ENCODE measurements at places on chromosomes 7 and 10.

GRCh38 chr7:148211740-148212151 is 378.8 kb upstream of the C7orf33 start:
- peak; percentile 28 for DNase-seq

DNA sequence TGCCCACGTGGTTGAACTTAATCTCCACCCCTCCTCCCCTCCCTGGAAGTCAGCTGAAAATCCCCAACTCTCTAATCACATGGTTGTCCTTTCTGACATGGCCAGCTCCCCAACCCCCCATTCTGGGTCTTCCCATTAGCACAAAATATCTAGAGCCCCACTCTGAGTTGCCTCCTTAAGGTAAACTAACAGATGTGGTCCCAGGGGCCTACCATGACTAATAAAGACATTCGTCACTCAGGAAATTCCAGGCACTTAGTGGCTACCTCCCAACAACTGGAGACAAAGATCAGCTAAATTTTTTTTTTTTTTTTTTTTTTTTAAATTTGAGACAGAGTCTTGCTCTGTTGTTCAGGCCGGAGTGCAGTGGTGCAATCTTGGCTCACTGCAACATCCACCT is 21.1 kb downstream of the CCDC126 start:
- no peak for DNase-seq

- peak; percentile 22 for DNase-seq
Observed at GRCh38 chr10:62373995-62374861, at the start of gene ZNF365. ZNF365 (plus strand) TSS chr10:62374369; CDS start chr10:62376194, 1,825 bp downstream.

GRCh38 chr7:14899030-14899429 is 3.5 kb downstream of the DGKB start:
- DNase-seq = no peak

DNA sequence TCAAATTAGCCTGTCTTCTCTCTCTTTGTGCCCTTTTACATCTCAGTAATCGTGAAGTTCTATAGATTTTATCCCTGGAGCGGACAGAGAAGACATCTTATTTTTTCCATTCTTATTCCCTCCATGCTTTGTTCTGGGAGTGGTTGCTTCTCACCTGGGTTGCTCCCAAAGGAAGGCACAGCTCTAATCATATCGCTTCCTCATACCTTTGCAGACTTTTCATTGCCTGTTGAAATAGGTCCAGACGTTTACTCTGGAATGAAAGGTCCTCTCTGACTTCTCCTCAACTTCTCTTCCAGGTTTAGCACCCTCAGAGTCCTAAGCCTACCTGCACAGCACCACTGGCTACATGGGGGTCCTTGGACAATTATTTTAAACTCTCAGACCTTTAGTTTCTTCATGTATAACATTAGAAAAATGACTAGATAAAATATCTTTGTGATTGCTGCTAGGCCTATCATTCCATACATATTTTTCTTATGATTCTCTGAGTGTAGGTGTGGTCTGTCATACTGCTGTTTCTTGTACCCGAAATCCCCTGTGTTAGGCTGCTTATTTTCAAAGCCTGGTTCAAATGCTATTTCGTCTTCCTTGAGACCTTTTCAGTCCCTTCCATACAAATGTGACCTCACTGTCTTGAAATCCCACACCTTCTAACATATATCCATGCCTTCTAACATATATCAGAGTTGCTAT is 418.1 kb downstream of the GFRA1 start:
- DNase-seq = peak; percentile 23

DNA sequence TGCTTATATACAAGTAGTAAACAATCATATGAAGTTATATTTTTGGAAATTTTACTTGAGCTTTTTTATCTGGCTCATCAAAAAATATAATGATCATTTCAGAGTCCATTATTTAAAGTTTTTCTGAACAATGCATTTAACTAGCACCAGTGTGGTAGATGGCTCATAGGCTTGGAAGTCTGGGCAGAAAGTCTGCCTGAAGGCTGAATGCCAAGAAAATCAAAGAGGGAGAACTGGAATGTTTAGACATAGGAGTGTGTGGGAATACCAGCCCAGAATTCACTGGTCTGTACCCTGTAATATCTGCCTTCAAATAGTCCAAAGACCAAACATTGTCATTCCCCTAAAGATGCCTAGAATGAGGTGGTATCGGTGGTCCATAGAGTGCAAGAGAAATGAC is 40.3 kb upstream of the ANK3 start:
- DNase-seq = peak; percentile 85

DNA sequence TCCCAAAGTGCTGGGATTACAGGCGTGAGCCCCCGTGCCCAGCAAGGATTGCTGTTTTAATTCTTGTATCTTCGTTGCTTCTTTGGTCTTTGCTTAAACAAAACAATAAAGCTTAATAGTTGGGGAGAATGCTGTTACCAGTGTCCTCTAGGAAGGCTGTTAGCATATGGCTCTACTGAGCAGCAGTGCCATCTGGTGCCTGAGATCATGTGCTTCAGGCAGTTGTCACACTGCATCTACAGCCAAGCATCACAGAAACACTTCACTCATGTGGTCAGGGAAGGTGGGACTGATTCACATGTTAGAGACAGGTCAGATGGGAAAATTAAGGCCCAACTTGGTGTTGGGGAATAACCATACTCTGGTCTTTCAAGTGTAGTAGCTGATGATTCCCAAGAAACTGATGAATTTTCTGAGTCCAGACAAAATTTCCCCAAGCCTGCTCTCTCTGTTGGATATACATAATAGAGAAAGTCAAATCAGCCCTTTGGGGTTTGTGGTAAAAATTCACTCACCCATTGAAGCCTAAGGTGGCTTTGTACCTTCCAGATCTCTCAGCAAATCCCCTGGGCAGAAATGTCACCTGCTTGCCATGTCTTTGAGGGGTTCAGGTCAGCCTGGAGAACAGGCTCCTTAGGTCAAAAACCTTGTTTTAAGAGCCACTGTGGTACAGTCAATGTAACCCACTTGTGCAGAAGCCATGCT is 28.4 kb downstream of the UBE2D4 start:
- peak; percentile 60 for DNase-seq

GRCh38 chr7:39618868-39619267 is 4.5 kb upstream of the RALA start:
- no peak for DNase-seq

DNA sequence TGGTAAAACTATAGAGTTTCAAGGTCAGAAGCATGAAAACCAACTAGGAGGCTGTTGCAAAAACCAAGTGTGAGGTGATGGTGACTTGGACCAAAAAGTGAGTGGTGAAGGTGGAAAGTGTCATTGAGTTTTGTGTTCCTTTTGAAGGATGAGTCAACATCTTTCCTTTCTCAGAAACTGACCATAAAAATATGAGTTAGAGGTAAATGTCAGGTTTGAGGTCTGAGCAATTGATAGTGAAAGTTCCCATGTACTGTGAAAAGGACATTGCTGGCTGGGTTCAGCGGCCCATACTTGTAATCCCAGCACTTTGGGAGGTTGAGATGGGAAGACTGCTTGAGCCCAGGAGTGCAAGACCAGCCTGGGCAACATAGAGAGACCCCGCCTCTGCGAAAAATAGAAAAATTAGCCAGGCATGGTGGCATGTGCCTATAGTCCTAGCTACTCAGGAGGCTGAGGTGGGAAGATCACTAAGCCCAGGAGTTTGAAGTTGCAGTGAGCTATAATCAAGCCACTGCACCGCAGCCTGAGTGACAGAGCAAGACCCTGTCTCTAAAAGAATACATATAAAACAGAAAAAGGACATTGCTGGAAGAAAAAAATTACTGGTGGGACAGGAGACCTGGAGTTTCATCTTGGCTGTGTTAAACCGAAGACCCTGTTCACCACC is 89.3 kb upstream of the ARID5B start:
- DNase-seq = no peak

GRCh38 chr10:64219271-64220025 is 698.2 kb downstream of the REEP3 start:
- DNase-seq = no peak

DNA sequence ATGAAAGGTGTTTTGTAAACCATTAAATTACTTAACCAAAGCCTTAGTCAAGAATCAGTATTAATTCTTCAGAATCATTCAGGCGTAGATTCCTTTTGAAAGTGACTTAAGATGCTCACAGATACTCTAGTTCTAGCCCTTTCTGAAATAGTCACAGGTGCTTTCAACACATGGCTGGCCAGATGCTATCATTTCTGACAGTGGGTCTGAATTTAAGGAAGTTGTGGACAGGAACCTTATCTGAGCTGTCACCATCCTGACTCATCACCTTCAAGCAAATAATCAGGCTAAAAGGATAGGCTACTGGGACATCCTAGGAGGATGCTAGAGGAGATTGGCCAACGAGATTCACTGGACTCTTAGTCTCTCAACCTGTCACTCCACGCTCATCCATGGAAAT is 501.5 kb downstream of the LRMDA start:
- no peak for DNase-seq

DNA sequence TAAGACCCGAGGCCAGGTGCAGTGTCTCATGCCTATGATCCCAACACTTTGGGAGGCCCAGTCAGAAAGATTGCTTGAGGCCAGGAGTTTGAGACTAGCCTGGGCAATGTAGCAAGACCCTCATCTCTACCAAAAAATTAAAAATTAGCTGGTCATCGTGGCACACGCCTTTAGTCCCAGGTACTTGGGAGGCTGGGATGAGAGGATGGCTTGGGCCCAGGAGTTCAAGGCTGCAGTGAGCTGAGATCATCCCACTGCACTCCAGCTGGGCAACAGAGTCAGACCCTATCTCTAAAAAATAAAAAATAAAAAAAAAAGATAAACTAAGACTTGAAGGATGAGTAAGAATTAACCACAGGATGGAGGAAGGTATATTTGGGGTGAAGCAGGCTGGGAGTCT is 77.9 kb downstream of the JCAD start:
- no peak for DNase-seq

- DNase-seq = peak; percentile 60
Observed at GRCh38 chr7:130476297-130477150, 15.4 kb upstream of the MEST start.

DNA sequence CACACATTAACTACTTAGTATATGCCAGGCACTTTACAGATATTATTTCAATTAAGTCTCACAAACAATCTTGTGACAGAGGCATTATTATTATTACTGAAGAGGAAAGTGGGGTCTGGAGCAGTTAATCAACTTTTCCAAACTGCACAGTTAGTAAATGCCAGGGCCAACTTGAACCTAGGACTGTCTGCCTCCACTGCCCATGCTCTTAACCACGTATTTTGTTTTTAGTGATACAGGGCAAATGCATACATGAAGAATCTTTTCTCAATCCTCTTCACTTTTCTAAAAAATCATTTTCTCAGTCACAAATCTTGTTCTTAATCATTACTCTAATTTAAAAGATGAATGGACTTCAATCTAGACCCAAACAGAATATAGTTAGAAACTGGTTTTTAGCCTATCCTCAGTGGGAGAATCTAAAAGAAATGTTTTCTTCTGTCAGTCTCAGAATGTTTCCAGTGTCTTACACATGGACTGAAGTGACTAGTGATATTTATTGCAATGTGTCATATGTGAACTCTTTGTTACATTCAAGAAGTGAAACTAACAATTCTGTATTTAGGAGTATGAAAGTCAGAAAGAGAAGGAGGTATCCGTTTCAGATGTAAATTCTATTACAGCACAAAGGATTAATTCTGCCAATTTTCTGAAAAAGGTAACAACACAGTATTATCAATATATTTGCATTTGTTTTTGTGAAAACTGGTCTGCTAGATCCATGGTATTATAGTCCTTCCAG is 55.5 kb upstream of the CCNJ start:
- DNase-seq = no peak

GRCh38 chr7:128075242-128076095 is 44.2 kb upstream of the LRRC4 start:
- no peak for DNase-seq

DNA sequence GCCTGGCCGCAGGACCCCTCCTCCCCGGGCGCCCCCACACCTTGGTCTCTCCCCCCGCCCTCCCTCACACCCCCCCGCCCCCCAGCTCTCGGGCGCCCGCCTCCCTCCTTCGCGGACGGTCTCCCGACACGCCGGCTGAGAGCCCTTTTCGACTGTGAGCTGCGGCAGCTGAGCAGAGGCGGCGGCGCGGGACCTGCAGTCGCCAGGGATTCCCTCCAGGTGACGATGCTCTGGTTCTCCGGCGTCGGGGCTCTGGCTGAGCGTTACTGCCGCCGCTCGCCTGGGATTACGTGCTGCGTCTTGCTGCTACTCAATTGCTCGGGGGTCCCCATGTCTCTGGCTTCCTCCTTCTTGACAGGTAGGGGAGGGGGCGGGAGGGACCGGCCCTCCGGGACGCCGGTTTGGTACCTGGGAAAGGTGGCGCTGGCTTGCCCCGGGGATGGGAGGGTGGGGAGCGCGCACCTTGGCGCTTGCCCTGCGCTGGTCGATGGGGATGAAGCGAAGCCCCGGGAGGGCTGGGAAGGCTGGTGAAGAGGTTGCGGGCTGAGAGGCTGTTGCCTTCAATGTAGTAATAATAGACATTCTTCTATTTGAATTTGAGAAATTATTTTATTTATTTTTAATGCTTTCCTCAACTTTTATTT is at the start of gene BMPER:
Gene BMPER (plus strand): TSS at position 151 of the 644 bp plus-strand sequence. CDS start 75 bp downstream, at position 226.
- peak; percentile 54 for DNase-seq

GRCh38 chr7:76515999-76516443 is 5.7 kb downstream of the UPK3B start:
- peak; percentile 35 for DNase-seq

DNA sequence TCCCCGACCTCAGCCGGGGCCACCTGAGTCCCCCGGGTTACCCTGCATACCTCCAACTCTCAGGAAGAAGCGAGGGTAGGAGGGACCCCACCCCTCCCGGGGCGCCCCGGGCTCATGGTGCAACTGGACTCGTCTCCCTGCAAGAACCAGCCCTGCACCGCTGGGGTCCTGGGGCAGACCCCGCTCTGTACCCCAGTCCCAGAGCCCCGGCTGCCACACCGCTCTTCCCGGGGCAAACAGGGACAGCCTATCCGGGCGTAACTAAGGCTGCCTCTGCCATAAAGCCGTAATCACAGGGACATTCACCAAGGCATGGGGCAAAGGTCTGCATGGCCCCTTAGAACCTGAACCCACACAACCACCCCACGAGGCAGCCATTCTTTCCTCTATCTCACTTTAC is 6.7 kb upstream of the MAFK start:
- DNase-seq = no peak

- DNase-seq = no peak
Observed at GRCh38 chr10:57119684-57120083, 758.6 kb upstream of the ZWINT start.

DNA sequence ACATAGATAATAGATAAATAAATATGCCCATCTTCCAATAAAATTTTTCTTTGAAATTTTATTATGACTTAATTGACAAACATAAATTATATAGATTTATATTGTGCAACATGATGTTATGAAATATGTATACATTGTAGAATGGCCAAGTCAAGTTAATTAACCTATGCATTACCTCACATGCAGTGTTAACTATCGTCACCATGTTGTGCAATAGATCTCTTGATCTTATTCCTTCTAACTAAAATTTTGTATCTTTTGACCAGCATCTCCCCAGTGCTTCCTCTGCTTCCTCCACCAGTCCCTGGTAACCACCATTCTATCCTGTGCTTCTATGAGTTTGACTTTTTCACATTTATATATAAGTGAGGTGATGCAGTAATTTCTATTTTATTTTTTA is 259.6 kb downstream of the SUGCT start:
- no peak for DNase-seq
